Fibroblast of skin of abdomen (primary cell): ENCODE measurements at places on chromosomes 11 and 22.
A peak's percentile ranks its signal among the peaks of the same experiment; 100 is the strongest.

GRCh38 chr11:133984828-133985227 is 28.1 kb upstream of the IGSF9B start:
- DNase-seq: no peak

GRCh38 chr11:119335655-119336543 is 1.6 kb downstream of the RNF26 start:
- no peak for DNase-seq

GRCh38 chr11:123473941-123474677 is 44.0 kb downstream of the GRAMD1B start:
- peak; percentile 90 for DNase-seq

DNA sequence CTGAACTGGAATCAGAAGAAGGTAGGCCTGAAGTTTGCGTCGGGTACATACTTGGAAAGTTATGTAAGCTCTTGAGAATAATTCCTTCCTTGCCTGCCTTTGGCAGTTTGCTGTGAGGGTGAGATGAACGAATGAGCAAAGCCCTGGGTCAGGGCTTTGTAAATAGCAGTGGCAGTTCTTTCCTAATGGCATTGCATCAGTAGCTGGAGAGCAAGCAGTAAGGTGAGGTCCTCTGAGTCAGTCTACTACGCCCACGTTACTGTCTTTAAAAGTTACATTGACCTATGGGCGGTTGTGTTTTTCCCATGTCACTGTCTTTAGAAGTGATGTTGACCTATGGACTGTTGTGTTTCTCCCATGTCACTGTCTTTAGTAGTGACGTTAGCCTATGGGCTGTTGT is 179.1 kb upstream of the E2F8 start:
- DNase-seq: no peak

DNA sequence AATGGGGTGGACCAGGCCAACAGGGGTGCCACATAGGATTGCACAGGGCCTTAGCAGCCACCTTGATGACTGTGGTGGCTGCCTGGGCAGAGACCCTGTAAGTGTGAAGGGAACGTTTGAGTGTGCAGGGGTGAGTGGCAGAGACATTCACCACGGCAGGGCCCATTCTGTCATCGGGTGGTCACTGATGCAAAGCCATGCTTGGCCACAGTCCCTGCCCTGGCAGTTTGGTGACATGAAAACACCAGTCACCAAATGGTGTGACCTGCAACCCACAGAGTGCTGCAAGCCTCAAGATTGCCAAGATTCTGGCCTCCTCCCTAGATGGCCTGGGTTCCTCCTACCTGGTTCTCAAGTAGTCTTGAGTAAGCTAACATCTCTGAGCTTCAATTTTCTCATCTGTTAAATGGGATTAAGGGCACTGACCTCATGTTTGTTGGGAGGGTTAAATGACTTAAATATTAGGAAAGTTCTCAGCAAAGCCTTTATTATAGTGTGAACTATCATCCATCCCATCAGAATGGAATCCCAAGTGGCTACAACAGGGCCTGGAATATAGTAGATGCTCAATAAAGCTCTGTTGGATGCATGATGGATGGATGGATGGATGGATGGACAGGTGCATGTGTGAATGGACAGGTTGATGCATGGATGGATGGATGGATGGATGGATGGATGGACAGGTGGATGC is 53.0 kb downstream of the MACROD1 start:
- DNase-seq: no peak

DNA sequence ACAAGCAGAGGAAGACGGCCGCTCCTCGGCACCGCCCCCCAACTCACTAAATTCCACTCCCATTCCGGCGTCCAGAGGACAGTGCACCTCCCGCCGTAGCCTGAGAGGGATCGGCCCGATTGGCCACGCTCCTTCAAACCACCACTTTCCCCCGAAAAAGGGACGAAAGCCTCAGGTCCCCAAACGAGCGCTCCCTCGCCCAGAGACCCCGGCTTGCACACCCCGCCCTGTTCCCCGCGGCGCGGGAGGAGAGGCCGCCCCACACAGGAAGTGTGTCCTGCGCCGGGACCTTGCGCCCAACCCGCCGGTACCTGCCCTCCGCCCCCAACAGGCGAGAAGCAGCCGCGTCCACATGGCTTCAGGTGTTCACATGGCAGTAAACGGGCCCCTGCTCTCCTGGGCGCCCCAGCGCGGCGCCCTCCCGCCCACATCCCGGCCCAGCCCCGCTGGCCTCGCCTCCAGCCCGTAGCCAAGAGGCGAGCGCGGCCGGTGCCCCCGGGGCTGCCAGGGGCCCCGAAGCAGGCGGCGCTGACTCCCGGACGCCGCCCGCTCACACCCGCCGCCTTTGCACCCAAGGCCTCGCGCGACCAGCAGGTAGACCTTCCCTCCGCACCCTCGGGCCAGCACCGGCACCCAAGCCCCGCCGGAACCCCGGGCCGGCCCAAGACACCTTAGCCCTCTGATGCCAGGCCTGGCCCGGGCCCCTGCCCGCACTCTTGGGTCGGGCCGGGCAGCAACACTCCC is 849 bp downstream of the TCF20 start:
- DNase-seq: no peak

GRCh38 chr22:46972901-46973831 is 210.7 kb downstream of the TBC1D22A start:
- DNase-seq: no peak

GRCh38 chr11:63843041-63843440 is 4.1 kb downstream of the MARK2 start:
- DNase-seq: no peak

DNA sequence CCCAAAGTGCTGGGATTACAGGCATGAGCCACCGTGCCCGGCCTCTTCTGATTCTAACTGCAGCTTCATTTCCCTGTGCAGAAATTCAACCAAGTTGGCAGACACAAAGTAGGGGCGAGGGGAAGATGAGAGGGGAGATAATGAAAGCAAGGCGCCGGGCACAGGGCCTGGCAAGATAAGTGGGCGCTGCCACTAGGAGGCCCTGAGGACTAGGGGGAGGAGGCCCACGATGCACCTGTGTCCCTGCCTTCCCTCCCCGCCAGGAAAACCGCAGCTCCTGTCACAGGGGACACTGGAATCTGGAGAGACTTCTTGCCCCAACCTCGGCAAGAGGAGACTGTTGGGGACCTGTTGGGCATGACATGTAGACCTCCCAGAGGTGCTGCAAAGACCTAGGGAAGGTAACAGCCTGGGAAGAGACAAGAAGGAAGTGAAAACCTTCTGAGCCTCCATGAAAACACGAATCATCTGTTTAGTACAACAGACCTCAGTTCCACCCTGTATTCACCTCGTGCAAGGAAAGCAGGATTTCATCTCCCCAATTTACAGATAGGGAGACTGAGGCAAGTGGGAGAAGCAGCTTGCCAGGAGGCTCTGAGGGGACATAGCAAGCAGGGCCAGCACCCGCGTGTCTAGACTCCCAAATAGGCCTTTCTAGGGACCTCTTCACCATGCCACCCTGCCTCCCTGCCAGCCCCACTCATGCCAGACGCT is 3.1 kb upstream of the LGALS1 start:
- no peak for DNase-seq

DNA sequence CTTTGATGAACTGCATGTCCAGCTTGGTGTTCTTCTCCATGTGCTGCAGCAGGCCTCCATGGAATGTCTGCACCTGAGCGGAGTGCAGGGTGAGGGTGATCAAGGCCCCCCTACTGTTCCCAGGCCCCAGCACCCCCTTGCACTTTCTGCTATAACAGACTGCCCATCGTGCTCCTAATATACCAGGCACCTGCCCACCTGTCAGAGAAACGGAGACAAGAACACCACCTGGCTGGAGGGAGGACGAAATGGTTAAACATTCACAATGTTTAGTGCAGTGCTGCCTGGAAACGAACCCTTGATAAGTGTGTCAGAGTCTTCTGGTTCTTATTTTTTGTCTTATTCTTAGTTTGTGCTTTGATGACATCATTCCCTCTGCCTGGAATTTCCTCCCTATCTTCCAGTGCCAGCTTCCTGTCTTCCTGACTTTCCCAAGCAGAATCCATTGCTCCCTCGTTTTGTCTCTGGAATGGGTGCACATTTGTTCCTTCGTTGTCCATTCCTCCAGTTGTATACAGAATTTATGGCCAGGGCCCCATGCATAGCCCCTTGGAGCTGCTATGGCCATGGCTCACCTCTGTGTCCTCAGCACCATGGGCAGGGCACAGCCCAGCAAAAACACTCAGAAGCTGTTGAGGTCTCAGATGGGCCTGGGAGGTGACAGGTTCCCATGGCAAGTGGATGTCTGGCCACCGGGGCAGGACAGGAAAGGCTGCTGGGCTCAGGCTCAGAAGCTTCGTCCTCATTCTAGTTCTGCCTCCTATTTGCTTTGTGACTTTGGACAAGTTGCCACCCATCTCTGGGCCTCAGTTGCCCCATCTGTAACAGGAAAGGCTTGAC is 11.9 kb downstream of the BAIAP2L2 start:
- peak; percentile 48 for DNase-seq

GRCh38 chr11:102581066-102581465 is 44.1 kb downstream of the MMP20 start:
- no peak for DNase-seq

- no peak for DNase-seq
Measured at GRCh38 chr11:47005441-47005840, 68.9 kb downstream of the CSTPP1 start.

DNA sequence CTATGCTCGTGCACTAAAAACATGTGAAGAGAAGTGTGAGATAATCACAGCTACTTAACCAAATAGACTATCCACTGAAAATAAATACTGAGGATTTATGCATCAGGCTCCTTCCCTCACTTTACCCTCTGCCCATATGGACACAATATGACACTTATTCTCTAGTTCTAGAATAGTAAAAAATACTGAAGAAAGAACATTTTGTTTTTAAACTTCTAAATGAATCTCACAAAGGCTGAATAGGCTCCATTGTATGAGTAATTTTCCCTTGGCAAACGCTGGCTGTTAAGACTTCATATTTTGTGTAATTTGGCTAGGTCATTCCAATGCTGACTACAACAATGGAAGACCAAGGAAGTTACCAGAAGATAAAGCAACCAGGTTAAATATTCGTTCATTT is 9.9 kb downstream of the HPS5 start:
- DNase-seq: peak; percentile 26

DNA sequence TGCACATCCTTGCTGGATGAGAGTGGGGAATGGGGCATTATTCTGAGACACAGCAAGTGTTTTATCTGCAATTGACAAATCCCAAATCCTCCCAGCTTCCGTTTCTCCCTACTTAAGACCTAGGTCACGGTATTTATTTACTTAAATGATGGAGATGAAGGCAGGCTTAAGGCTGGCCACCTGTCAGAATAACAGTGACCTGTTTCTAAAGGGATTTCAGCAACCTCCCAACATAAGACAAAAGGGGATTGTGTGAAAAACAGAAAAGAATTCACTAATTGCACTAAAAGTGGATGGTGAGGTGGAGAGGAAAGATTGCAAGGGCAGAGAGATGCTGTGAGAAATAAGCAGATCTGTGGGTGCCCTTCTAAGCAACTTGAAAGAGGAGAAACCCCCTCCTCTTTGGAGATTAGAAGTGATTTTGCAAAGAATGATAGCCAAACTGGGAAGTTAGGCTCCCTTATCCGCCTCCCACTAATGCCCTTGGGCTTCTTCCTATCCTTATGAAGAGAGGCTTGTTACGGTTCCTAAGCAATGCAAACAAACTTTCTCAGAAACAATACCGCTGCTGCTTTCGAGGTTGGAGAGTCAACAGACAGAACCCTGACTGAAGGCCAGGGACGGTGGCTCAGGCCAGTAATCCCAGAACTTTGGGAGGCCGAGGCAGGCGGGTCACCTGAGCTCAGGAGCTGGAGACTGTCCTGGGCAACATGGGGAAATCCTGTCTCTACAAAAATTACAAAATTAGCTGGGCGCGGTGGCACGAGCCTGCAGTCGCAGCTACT is 84.3 kb downstream of the ARL14EP start:
- DNase-seq: no peak

GRCh38 chr11:107266455-107266854 is 191.2 kb downstream of the CWF19L2 start:
- no peak for DNase-seq

DNA sequence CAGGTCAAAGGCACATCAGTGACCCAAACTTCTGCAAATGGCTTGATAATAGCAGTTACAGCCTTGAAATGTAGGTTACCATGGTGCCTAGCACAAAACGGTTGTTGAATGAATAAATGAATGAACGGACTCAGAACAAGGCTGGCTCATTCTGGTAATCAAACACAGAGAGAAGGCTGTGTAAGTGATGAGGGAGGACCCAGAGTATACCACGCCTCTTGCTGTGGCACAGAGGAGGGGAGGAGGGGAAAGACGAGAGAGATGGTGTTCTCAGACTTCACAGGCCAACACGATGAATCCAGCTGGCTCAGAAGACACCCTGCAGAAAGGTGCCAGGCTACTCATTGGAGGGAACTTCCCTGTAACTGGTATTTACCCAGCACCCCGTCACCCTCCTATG is 38.3 kb downstream of the PC start:
- DNase-seq: no peak

- DNase-seq: no peak
Measured at GRCh38 chr11:60077216-60077817, 11.1 kb upstream of the MS4A2 start.

DNA sequence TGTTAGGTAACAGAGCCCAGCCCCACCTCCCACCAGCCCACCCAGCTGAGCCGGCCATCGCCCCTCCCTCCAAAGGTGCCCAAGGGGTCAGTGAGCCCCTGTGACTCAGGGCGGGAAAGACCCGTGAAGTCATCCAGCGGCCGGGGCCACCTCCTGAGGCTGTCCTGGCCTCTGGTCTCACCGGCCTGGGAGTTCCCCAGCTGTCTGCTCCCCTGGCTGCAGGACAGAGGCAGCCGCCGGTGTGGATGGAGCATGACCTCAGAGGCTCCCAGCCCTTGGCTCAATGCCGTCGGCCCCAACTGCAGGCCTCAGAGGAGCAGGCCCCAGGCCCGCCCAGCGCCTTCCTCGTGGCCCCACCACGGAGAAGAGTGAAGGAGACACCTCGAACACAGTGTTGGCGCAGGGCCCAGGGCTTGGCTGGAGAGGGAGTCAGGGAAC is 28.7 kb downstream of the RPL3 start:
- DNase-seq: peak; percentile 13

DNA sequence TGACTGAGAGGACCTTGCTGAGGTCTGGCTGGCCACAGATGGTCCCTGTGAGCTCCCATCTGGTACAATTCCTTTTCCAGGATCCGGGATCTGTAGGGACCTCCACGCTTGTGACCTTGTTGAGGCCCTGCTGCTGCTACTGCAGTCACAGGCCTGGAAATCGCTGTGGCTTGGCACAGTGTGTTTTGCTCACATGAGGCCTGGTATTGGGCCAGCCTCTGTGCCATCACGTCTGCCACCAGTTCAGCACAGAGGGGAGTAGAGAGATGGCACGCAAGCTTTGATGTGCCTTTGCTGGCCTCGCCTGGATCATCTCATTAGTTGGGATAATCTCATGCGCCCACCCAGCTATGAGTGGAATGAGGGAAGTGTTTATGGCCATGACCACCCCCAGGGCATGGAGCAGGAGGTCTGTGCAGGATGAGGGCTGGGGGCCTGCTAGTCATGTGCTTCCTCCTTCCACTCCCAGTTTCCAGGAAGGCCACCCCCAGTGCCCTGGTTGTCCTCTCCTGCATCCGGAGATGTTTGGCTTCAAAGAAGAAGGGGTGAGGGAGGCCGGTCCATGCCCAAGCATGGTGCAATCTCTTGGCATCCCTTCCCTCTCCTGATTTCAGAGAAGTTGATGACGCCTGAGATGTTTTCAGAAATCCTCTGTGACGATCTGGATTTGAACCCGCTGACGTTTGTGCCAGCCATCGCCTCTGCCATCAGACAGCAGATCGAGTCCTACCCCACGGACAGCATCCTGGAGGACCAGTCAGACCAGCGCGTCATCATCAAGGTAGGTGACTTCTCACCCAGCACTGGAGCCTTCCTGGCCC is 22.4 kb downstream of the DERL3 start:
- no peak for DNase-seq

GRCh38 chr11:18280438-18281045 is 14.5 kb downstream of the SAA1 start:
- no peak for DNase-seq

- peak; percentile 88 for DNase-seq
Measured at GRCh38 chr22:41217553-41218157, 12.5 kb downstream of the L3MBTL2 start.
